Stimulated activated CD8-positive, alpha-beta memory T cell treated with anti-CD3 and anti-CD28 coated beads, Interleukin-4, amount 100 ng/mL, for 1 hour (primary cell): ENCODE measurements at places on chromosomes 4 and X.

DNA sequence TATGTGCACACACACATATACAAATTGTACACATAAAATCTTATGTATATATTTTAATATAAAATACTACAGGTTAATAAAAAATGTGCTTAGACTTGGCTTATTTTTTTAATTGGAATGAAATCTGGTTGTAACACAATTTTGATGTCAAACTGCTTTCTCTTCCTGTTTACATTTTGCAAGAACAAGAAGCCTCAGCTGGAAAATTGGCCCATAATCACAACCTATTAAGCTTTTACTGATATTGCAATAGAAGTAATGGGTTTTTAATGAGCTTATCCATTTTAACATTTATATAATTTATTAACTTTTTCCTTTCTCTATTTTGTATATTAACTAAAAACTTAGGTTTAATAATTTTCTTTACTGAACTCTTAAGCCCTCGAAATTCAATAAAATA, 165.9 kb downstream of the PCDH10 start:
- no peak for DNase-seq

GRCh38 chrX:37287741-37288444, 61.3 kb upstream of the PRRG1 start:
- no peak for DNase-seq

DNA sequence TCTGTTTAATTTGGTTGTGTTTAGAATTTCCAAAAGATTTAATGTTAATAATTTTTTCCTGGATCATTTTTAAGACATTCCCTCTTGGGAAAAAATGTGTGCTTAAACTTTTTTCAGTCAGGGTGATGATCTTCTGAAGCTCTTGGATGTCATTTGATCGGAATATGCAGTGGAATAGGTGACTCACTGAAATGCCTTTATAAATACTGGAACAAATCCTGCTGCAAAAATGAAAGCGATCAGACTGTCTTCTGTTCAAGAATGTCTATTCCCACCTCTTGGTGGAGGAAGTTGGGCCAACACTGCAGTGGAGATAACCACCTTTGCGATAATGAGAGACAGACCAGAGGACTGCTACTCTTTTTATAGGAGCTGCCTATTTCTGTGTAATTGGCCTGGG, 46.7 kb downstream of the LARP1B start:
- DNase-seq = no peak

- DNase-seq = no peak
Measured at GRCh38 chrX:39835776-39836175, 262.0 kb downstream of the BCOR start.

- no peak for DNase-seq
Measured at GRCh38 chr4:155430895-155431795, 54.4 kb upstream of the MAP9 start.

GRCh38 chr4:41361794-41362526, 105.2 kb downstream of the UCHL1 start:
- DNase-seq = no peak

DNA sequence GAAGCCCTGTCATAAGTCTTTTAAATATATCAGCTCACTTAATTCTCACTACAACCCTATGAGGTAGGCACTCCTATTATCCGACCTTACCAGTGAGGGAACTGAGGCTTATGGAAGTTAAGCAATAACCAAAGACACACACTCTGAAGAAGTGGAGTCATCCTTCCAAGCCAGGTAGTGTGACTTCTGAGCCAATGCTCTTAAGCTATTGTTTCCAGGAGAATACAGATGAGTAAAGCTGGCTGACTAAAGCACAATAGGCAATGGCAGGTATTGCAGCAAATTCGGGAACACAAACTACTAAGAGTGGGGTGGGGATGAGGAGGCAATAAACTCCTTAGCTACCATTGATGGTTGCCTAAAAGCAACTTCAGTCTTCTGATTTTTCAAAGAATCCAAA, 81.8 kb upstream of the KIT start:
- no peak for DNase-seq

- no peak for DNase-seq
Measured at GRCh38 chrX:107107459-107107858, 11.2 kb downstream of the RBM41 start.

DNA sequence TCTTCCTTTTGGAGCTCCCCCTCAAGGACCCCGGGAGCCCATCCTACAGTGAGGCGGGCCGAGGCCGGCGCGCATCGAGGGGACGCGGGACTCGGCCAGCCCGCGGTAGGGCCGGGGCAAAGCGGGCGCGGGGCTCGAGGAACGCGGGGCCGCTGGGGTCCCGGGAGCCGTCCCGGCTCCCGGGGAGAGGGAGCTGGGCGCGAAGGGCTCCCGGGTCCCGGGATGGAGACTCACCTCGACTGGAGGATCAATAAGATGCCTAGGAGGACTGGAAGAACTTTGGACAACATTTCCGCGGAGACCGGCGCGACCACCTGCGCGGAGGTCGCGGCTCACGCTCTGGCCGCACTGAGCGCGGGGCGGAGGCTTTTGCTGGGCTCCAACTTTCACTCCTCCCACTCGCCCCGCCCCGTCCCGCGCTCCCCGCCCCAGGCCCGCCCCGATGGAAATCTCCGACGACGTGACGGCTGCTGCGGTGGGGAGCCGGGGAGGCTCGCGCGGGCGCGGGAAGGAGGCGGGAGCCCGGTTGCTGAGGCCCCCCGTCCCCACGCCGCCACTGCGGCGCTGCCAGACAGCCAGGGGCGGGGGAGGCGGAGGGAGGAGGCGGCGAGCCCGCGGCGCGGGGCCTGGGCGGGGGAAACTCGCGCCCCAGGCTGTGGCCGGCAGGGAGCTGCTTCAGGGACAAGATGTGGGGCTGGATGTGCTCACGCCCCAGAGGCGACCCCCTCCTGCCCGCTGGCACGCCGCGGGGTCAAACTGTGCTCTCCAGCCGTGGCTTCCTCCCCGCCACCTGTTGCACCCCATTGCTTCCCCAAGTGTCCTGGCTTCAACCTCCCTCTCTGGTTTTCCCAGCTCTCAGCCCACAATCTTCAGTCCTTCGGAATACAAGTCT, at the start of gene GABRE:
Gene GABRE, minus strand, starts transcription at position 341 of the 892 bp plus-strand sequence. Its CDS starts 51 bp downstream, at position 290.
- no peak for DNase-seq

GRCh38 chr4:37475087-37475486, 211.1 kb downstream of the RELL1 start:
- DNase-seq = no peak

DNA sequence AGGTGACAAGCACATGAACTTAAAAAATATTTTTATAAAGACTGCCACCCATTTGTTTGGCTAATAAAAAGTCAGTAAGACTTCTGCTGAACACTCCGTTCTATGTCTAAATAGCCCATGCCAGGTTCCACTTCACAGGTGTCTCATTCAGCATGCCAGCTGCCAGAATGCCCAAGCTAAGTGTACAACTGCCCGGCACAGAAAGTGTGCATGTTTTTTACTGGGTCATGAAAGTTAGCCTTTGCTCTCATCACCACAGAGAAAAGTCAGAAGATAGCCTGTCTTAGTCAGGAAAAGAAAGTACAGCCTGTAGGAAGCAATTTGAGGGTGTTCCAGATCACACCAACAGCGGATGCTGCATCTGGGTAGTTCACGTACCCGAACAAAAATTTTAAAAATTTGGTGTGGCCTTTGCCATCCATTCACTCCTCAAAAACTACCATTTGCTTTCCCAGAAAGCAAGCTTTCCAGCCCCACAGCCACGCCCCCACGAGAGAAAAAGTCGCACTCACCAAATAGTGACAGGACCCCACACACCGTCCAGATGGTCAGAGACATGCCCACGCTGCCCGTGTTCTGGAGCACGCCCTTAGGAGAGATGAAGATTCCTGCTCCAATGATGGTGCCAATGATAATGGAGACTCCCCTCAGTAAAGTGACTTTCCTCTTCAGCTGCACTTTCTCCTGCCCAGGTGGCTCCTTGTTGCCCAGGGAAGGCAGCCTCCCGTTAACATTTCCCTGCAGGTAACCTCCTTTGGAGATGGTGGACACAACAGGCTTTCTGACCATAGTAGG, 671 bp downstream of the SLC7A11 start:
- no peak for DNase-seq

- DNase-seq = no peak
Measured at GRCh38 chrX:105477351-105477750, 256.9 kb upstream of the TEX13A start.

DNA sequence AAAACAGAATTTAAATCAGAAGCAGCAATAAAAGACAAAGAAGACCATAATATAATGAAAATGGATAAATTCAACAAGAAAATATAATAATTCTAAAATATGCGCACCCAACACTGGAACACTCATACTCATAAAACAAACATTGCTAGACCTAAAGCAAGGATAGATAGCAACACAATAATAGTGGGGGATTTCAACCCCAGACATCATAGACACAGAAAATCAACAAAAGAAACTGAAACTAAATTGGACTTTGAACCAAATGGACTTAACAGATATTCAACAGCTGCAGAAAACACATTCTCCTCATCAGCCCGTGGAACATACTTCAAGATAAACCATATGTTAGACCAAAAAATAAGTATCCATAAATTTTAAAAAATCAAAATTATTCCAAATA, 1552.6 kb downstream of the C4orf33 start:
- no peak for DNase-seq

GRCh38 chr4:153555730-153556434, 89.7 kb downstream of the TMEM131L start:
- DNase-seq = no peak

GRCh38 chr4:83931659-83932438, 395.9 kb downstream of the GPAT3 start:
- DNase-seq = no peak

DNA sequence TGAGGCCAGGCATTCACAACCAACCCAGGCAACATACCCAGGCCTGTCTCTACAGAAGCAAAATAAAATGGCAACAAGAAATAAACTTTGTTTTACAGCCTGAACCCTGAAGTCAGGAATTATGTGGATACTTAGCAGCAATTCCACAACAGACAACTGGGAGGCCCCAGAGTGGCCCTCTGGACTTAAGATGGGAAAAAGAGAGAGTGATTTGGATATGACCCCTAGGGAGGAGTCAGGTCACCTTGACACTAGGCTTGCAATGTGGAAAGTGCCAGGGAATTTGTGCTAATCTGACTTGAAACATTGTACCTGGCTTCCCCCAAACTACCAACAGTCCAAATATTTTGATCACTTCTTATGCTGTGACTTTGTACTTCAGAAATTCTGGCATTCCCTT, 193.1 kb downstream of the PARM1 start:
- no peak for DNase-seq

DNA sequence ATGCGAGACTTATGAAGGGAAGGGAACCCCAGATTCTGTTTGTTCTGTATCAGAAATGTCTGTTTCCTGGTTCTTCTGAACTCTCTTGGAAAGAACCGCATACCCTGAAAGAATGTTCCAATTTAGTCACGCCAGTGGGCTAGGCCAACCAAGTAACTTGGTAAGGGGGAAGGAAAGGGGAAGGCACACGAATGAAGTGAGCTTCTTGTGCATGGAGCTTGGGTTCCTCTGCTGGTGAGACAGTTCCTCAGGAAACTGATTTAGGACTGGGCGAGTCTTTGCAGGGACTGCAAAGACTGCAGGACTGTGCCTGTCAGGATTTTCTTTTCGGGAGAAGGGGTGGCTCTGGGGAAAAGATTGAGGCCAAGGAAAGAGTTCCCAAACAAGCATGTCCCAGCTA, 35.6 kb downstream of the FRMPD3 start:
- no peak for DNase-seq

- no peak for DNase-seq
Measured at GRCh38 chr4:152591396-152591795, 55.5 kb upstream of the FBXW7 start.

GRCh38 chr4:155566354-155566753, 100.3 kb upstream of the GUCY1A1 start:
- DNase-seq = no peak

DNA sequence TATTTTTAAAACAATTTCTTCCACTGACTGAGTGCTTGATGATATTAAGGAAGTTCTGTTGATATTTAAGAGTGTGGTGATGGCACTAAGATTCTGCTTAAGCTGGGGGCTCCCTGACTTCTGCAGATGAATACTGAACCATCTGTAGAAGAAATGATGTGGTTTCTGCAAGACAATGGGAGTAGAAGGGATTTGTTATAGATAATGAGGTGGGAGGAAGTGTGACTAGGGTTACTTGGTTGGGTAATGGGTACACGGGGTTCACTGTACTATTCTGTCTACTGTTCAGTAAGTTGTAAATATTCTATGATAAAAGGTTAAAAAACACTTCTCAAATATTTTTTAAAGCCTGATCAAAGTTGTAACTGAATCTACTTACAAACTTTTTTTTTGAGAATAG, 60.9 kb upstream of the TXK start:
- no peak for DNase-seq

DNA sequence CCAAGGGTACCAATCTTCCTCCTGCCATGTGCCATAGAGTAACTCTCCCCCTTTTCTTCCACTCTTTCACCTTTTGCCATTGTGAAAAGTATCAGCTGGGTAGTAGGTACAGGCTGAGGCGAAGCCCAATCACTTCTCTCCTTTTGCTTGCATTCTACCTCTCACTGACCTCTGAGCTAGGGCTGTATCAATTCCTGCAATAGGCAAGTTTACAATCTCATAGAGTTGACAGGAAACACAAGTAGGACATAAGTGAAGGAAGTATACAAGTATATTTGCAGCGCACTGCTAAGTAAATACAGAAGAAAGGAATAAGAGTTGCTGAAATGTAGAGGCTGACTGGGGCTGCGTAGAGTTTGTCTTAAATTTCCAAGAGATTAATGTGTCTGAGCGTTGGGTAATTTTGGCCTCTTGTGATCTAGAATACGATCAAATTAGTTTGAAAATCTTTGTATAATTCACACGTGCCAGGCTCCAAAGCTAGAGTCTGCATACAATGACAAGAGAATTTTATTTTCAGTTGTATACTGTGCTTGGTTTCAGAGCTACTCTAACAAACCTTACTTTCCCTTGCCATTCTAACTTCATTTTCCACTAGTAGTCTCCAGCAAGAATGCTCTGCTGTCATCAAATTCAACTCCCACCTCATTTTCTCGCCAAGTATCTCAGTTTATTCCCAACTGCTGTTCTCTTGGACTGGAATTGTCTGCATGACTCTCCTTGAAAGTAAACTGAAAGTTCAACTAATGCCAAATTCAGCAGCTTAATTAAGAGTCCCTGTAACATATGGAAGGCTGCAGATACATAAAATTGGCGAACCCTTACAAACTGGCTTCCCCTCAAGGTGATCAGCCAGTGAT, 90.3 kb downstream of the ATP11C start:
- no peak for DNase-seq

DNA sequence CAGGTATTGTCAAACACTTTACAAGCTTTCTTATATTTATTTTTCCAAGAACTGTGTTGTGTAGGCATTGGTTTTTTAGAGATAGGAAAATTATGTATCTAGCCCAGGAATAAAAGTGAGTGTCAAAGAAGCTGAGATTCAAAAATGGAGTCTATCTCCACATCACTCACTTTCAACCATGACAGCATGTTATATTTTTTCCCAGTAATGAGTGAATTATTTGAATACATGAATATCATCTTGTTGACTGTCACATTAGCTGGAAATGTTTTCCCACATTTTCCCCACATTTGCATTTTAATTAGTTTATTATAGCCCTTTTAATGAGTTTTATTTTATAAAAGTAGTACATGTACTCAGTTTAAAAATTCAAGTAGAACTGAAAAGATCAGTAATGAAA, 693.7 kb downstream of the PCDH18 start:
- no peak for DNase-seq

- DNase-seq = no peak
Measured at GRCh38 chrX:2388669-2389068, 112.1 kb downstream of the DHRSX start.

- DNase-seq = no peak
Measured at GRCh38 chr4:185838104-185838452, 26.1 kb upstream of the SORBS2 start.
